ENCODE measurements at places on chromosomes 5 and 9.

GRCh38 chr5:100900142-100900795 is 2.8 kb downstream of the ST8SIA4 start:
- peak; percentile 67 for DNase-seq

DNA sequence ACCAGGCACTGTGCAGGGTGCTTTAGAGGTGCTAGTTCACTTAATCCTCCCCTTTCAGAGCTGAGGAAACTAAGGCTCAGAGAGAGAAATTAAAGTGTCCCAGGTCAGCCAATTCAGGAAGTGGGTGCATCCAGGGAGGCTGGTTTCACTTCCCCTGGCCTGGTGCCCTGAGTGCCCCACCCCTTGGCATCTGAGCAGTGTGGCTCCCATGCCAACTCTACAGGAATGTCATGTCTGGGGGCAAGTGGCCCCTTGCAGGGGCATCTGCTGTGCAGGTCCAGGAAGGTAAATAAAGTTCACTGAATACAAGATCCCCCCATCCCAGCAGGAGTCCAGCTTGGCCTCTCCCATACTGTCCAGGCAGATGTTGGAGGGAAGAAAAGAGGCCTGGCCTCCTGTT is 4.4 kb upstream of the N4BP3 start:
- no peak for DNase-seq

DNA sequence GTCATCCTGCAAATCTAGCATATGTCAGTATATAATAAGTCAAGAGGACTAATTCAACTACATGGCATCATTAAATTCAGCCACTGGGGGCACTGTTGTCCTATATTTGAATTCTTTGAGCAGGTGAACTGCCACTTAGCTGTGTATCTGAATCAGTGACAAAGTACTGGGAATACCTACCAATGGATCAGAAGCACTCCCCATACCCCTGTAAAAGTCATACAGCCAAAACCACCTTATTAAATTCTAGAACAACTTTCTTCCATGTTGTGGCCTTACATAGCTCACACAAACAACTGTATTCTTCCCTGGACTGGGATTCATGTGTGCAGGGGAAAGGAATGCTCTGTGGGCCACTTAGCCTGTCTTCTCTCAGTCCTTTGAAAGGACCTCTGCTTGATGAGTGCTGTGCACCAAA is 57.4 kb upstream of the PLPP6 start:
- DNase-seq = peak; percentile 74

DNA sequence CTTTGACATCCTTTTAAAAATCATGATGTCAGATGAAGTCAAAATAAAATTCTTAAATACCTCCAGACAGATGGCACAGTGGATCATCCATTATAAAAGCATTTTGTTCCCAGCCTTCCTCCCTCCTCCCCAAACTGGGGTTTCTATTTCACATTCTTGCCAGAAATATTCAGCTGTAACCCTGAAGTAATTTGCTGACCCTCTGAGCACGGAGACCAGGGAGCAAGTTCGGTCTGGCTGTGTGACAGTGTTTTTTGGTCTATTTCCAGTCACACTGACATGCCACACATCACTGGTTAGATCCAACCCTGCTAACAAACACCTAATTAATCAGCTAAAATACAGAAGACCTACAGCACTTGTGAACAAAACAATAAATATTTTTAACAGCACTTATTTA is 126.2 kb upstream of the DMRT1 start:
- DNase-seq = peak; percentile 56

DNA sequence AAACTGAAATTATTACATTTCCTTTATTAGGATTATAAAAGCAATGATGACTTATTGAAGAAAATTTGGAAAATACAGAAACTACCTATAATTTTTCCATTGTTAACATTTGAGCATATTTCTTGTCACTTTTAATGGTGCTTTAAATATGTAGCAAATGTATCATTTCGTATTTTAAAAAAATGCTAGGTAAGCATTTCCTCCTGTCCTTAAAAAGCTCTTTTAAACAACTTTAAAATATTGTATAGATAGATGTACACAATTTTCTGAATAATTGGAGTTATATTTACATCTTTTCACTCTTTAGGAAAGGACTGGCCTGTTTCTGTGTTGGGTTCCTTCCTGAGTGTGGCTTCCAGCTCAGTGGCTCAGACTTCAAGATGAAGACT is 15.6 kb downstream of the TENT4A start:
- no peak for DNase-seq
